NCI-H460 (cell line): ENCODE measurements at places on chromosomes 3 and 15. TPM values are rescaled to one million over a fixed set of nuclear protein-coding genes. Genes with fewer than 3 reads are reported as not detected.

The CLDN16 gene
- 0.78 and 0.87 TPM in 2 replicates for total RNA-seq

The ANO10 gene
- total RNA-seq: 10.4 and 11.1 TPM in 2 replicates

DNA sequence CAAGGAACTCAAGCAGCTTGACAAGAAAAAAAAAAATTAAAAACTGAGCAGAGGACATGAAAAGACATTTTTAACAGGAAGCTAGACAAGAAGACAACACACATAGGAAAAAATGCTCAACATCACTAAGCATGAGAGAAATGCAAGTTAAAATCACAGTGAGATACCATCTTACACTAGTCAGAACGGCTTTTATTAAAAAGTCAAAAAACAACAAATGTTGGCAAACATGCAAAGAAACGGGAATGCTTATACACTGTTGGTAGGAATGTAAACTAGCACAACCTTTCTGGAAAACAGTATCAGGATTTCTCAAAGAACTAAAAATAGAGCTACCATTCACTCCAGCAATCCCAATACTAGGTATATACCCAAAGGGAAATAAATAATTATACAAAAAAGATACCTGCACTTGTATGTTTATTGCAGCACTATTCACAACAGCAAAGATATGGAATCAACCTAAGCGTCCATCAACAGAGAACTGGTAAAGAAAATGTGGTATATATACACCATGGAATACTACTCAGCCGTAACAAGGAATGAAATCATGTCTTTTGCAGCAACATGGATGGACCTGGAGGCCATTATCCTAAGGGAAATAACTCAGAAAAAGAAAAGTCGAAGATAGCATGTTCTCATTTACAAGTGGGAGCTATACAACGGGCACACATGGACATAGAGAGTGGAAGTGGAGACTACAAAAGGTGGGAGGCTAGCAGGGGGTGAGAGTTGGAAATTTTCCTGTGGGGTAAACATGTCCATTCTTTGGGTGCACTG is 5.2 kb downstream of the GOLIM4 start:
- DNase-seq: no peak

GRCh38 chr3:104520228-104520655 is 846.5 kb upstream of the ALCAM start:
- DNase-seq: no peak

GRCh38 chr3:64022451-64023186 is 675 bp downstream of the PSMD6 start:
- no peak for DNase-seq

GRCh38 chr15:93035953-93036810 is 52.8 kb downstream of the RGMA start:
- peak; percentile 40 for DNase-seq
